ENCODE measurements at places on chromosomes 11 and 22. TPM values are rescaled to one million over a fixed set of nuclear protein-coding genes. Genes with fewer than 3 reads are reported as not detected.

The OR10A2 gene
- total RNA-seq, result not detected

GRCh38 chr11:130452176-130452575, 3.7 kb downstream of the ADAMTS15 start:
- no peak for DNase-seq

- DNase-seq, result peak; percentile 57
Observed at GRCh38 chr22:35582861-35583670, 34.1 kb downstream of the MB start.

- no peak for DNase-seq
Observed at GRCh38 chr11:70836071-70836470, 416.3 kb downstream of the SHANK2 start.

- peak; percentile 93 for DNase-seq
Observed at GRCh38 chr11:62881579-62882430, 1.1 kb downstream of the SLC3A2 start.

The PRAME gene
- 5.3 TPM for total RNA-seq

- no peak for DNase-seq
Observed at GRCh38 chr11:125627236-125627910, 2.4 kb downstream of the CHEK1 start.

- peak; percentile 59 for DNase-seq
Observed at GRCh38 chr11:26943636-26944035, 50.3 kb upstream of the FIBIN start.

The RIN1 gene
- total RNA-seq, result 5.9 TPM

- DNase-seq, result no peak
Observed at GRCh38 chr22:49446759-49447710, 380.6 kb downstream of the BRD1 start.

The SYCE3 gene
- total RNA-seq, result not detected

- DNase-seq, result peak; percentile 39
Observed at GRCh38 chr22:38843201-38843656, 599 bp downstream of the NPTXR start.

The KRTAP5-8 gene
- total RNA-seq, result not detected

The SORL1 gene
- total RNA-seq, result 3.1 TPM

DNA sequence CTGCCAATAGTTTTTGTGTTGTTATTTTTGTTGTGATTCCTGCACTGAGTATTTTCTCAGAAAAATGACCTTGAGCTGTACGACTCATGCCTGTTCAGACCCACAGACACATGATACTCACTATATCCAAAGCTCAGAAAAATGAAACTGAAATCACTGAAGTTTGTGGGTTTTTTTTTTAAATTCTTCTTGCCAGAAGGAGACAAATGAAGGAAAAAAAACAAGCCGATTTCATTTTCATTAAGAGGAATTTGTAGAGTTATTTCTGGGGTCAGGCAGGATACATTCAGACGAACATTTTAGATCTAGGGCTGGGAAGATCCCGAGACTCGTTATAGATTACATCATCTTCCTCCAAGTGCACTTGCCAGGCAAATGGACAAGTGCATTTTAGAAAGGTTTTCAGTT, 60.4 kb downstream of the BMAL1 start:
- peak; percentile 76 for DNase-seq

DNA sequence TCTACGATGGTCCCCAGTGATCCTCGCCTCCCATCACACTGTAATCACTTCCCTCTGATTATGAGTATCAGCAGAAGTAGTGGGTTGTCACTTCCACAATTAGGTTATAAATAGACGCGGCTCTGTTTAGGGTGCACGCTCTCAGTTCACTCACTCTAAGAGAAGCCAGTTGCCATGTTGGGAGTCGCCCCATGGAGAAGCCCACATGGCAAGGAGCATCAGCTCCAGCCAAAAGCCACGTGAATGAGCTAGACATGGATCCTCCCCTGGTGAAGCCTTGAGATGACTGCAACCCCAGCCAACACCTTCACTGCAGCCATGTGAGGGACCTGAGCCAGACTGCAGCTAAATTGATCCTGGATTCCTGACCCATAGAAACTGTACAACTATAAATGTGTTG, 26.4 kb upstream of the MYOD1 start:
- DNase-seq, result no peak

DNA sequence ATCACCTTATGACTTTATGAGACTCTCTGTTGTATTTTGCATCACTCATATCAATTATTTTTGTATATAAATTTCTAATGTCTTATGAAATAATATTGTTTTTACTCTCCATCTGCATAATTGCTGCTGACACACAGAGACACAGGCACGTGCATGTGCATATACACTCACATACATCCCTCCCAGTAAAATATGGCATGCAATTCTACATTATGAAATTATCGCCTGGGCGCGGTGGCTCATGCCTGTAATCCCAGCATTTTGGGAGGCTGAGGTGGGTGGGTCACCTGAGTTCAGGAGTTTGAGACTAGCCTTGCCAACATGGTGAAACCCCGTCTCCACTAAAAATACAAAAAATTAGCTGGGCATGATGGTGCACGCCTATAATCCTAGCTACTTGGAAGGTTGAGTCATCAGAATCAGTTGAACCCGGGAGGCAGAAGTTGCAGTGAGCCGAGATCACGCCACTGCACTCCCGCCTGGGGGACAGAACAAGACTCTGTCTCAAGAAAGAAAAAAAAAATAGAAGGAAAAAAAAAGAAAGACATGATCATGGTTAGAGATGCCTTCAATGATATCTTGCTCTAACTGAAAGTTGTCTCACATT, 96.7 kb upstream of the LUZP2 start:
- DNase-seq, result no peak

The FREY1 gene
- not detected for total RNA-seq

GRCh38 chr11:33949252-33949913, 57.5 kb upstream of the LMO2 start:
- DNase-seq, result no peak

DNA sequence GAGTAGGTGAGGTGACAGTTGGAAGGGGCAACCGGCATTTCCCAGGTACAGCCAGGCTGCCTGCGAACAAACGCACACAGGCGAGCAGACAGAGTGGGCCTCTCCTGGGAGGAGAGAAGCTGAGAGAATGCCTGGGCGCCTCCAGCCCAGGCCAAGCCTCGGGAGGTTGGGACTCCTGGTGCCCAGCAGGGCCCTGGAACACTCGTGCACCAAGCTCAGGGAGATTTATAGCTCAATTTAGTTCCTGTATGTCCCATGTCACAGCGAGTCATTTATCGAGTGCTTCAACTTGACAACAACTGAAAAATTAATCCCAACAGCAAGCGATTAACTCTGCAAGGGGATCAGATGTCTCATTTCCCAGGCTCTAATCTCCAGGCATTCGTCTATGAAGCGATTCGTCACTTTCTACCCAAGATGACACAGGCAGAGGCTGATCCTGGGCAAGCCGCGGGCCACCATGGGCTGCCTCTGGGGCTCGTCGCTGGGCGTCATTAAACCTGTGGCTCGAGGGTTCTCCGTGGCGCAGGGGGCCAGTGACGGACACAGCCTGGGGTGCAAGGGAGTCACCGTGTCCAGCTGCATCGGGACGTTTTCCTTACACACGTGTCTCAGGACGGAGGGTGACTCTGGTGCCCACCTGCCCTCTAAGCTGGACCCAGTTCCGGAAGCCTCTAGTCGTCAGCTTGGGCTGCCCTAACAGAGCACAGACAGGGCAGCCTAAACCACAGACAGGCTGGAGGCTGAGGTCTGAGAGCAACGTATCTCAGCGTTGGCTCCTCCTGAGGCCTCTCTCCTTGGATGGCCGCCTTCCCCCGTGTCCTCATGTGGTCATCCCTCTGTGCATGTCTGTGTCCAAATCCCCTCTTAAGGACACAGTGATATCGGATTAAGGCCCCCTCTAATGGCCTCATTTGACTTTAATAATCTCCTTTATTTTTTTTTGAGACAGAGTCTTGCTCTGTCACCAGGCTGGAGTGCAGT, 154.1 kb downstream of the CTTN start:
- DNase-seq, result no peak

The TECTA gene
- total RNA-seq, result 0.50 TPM
